ENCODE measurements at places on chromosomes 3 and 15.

GRCh38 chr15:37586976-37587375 is 347.5 kb upstream of the TMCO5A start:
- DNase-seq = no peak

- no peak for DNase-seq
Measured at GRCh38 chr3:88180398-88180999, 30.7 kb downstream of the C3orf38 start.

- no peak for DNase-seq
Measured at GRCh38 chr15:48946074-48946839, 17.5 kb downstream of the SHC4 start.

- DNase-seq = no peak
Measured at GRCh38 chr3:170021083-170021482, 16.7 kb upstream of the GPR160 start.

- no peak for DNase-seq
Measured at GRCh38 chr3:117596503-117596902, 886.9 kb downstream of the TUSC7 start.

DNA sequence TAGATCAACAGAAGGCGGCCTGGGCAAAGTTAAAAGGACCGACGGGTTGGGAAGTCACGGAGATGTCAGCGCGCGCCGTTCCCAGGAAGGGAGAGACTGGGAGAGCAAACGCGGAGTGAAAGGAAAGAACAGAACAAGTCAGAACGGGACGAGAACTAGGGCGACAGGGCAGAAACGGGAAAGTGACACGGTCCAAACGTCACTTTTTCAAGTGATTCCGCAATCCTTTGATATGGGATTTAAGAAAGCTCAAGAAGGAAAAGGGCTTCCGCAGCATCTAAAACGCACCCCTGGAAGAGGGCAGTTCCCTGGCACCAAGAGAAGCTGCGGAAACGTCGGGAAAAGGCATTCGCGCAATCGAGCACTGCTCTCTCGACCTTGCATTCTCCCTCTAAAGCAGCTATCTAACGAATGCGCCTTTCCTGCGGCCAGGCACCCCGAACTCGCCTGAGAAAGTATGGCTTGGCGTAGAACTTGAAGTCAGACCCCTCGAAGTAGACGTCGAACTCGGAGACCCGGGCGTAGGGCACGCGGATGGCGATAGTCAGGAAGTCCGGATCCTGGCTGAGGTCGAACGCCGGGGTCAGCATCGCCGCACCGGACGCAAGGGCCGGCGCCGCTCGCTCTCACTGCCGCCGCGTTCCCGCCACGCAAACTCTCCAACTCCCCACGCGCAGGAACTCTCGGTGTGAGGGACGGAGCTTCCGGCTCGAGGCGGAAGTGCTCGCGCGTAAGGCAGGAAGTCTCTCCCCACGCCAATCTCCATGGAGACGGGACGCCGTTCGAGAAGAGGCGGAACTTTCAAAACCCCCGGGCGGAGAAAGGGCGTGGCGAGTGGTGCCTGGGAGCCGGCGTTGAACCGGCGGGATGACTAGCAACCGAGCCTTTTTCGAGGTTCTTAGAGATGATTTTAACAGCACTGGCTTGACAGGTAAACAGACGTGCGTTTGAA is at the start of gene SHQ1:
TSS of gene SHQ1 (minus strand) at position 695 of the 952 bp plus-strand sequence. CDS start at position 590, 105 bp downstream.
- DNase-seq = peak; percentile 79

DNA sequence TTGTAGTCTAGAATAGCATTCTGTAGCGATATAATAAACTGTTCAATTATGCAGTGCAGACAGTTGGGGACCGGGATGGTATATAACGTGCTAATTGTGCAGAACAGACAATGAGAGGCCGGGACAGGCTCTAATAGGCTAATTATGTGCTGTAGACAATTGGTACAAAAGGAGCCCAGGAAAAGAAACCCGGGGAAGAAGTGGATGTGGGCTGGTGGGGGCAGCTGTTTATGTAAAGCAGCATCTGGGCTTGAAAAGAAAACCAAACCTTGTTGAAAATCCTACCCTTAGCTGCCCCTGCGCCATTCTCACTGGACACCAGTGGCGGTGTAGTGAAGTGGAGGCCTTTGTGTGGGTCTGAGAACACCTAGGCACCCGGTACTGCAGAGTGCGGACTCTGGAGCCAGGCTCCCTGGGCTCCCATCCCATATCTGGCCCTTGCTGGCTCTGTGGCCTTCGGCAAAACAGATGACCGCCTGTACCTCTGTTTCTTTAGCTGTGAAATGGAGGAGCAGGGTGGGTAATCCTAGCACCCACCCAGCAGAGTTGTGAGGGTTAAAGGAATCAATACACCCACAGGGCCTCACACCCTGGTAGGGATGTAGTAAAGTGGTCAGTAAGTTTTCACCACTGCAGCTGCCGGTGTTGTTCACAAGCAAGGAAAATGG is 51.5 kb downstream of the CMTM6 start:
- no peak for DNase-seq

DNA sequence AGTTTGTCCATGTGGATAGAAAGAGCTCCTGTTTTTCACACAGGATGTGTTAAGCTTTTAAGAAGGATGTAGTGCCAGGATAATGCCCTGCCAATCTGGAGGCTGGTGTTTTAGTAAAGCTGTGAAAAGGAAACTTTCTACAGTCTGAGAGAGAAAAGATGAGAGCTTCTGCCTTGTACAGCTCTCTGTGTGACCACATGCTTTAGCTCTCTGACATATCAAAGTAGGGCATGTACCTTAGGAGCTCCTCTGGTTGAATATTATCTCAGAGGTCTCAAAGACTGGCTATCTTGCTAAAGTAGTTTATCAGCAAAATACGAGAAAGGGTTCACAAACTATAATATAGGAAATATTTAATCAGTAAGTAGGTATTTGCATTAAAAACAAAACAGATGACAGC is 30.4 kb downstream of the CDIN1 start:
- DNase-seq = no peak

- no peak for DNase-seq
Measured at GRCh38 chr3:118102737-118103136, 931.9 kb downstream of the IGSF11 start.

All from GM18507 (cell line).